Stimulated activated CD8-positive, alpha-beta memory T cell treated with anti-CD3 and anti-CD28 coated beads, Interleukin-7, amount 100 ng/mL, for 4 hours (primary cell): ENCODE measurements at places on chromosomes 7 and 10.

DNA sequence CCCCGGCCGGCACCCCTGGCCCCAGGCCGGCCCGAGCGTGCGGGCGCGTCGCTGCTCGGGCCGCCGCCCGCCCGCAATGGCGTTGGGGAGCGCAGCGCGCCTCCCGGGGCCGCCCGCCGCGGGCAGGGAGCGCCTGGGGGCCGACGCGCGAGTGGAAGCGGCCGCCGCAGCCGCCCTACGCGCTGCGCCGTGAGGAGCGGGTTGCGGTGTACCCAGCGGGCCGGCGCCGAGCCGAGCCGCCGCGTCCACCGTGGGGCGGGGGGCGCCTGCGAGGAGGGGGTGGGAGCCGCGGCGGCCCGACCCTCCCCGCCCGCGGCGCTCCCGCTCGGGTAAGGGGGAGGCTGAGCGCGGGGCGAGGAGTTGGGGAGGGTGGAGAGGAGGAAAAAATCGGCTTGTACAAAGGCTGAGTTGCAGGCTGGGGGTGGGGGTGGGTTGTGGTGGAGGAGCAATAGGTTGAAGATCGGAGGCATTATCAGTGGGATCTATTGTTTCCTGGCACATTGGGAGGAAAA, 473 bp downstream of the PPP1R9A start:
- DNase-seq: no peak

GRCh38 chr10:117074621-117075020, 63.4 kb downstream of the VAX1 start:
- no peak for DNase-seq

GRCh38 chr7:42071372-42072261, 165.4 kb downstream of the GLI3 start:
- no peak for DNase-seq

DNA sequence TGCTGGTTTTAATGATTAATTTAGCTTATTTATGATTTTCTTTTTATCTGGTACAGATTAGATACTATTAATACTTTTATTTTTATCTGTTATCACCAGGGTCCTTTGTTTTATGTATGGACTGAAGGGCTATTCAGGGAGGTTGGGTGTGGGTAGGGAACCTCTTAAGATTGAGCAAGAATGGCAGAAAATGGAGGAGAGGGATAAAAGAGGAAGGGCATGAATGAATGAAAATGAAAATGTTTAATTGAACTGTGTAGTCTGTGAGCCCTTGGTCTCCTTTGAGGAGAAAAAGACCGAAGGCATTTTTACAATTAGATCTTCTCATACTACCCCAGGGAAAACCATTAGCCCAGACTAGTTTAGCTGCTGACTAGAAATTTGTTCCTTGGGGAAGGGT, 93.1 kb downstream of the CDK14 start:
- DNase-seq: no peak
